ENCODE measurements at places on chromosomes 16 and 17.

DNA sequence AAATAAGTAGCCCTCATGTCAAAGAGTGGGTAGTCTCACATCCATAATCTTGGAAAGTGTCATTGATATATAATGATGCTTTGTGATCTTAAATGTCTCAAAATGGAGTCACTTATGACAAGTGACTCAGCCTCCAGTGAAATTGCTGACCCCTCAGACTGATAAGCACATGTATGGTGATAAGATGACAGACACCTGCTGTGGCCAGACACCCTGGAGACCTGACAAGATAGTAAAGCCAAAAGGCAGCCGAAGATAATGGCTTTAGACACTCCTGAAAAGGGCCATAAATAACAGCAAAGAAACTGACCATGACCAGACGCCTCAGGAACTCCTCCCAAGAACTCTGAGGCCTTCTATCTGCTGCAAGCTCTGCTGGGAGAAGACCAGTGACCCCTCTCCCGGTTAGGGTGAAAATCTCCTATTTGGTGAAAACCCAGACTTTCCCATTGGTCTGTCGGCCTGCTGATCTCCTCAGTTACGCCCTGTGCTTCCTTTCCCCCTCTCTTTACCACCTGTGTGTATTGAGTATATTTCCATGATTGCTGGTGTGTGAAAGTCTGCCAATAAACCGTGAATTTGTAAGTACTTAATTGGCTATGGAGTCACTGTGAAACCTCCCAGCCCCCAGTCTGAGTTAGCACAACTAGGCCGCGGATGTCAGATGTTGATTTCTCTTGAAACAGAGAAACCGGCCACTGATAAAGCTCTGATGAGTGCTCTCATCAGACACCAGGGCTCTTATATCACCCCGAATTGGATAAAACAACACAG is 226.7 kb upstream of the MYOCD start:
- DNase-seq, result no peak

- no peak for DNase-seq
Measured at GRCh38 chr16:89646906-89647305, 10.6 kb downstream of the CHMP1A start.

- DNase-seq, result no peak
Measured at GRCh38 chr16:89993971-89994370, 25.3 kb downstream of the DBNDD1 start.

DNA sequence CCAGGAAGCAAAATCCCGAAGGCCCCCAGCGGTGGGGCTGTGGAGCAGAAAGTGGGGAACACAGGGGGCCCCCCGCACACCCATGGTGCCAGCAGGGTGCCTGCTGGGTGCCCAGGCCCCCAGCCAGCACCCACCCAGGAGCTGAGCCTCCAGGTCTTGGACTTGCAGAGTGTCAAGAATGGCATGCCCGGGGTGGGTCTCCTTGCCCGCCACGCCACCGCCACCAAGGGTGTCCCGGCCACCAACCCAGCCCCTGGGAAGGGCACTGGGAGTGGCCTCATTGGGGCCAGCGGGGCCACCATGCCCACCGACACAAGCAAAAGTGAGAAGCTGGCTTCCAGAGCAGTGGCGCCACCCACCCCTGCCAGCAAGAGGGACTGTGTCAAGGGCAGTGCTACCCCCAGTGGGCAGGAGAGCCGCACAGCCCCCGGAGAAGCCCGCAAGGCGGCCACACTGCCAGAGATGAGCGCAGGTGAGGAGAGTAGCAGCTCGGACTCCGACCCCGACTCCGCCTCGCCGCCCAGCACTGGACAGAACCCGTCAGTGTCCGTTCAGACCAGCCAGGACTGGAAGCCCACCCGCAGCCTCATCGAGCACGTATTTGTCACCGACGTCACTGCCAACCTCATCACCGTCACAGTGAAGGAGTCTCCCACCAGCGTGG is 6.5 kb downstream of the CBX2 start:
- no peak for DNase-seq

GRCh38 chr17:41870627-41871026 is 5.4 kb upstream of the KLHL11 start:
- DNase-seq, result no peak

GRCh38 chr17:48910370-48910769 is 2.2 kb downstream of the UBE2Z start:
- DNase-seq, result no peak

DNA sequence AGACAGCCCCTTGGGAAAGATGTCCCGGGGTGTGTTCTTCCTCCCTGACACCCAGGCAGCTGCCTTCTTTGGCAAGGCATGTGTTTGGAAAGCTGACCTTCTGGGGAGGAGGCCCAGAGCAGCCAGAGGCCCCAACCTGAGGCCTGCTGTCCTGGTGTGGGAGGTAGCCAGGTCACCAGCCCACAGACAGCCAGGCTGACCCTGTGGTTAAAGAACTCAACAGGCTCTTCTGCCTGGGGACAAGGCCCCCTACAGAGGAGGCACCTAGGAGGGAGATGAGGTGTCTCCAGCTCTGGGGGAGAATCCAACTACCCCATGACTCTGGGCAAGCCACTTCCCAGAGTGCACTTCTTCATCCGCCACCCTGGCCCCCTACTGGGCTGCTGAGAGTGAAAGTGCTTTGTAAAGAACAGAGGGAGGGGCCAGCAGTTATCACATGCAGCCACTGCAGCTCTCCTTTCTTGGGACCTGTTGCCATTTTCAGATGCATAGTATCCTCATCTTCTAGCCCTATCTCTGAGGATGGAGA is 13.1 kb upstream of the SREBF1 start:
- DNase-seq, result no peak

- no peak for DNase-seq
Measured at GRCh38 chr17:76276461-76277299, 11.5 kb downstream of the UBALD2 start.

DNA sequence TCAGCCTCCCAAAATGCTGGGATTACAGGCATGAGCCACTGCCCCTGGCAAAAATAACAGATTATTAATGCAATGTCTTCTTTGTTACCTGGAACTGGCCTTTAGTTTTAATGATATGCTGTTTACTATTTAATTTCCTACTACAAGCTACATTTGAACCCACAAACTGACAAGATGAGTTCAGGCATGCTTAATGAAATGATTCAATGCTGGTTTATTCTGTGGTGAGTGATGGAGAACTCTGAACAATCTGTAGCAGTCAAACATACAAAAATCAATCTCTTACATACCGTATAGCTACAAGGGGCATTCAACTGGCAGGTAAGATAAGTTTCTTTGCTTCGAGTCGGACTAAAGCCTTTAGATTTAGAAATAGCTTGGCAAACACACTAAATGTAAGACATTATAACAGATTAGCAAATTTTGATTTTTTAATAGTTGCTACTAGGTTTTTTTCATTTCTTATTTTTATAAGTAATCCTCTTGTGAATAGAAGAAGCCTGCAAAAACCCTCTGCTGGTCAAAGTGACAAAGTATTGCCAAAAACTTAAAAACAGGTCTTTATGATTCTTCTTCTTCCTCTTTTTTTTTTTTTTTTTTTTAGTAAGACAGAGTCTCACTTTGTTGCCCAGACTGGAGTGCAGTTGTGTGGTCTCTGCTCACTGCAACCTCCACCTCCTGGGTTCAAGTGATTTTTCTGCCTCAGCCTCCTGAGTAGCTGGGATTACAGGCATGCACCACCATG is 138.5 kb downstream of the SSH2 start:
- no peak for DNase-seq

- no peak for DNase-seq
Measured at GRCh38 chr16:1958715-1959268, 546 bp upstream of the NDUFB10 start.

DNA sequence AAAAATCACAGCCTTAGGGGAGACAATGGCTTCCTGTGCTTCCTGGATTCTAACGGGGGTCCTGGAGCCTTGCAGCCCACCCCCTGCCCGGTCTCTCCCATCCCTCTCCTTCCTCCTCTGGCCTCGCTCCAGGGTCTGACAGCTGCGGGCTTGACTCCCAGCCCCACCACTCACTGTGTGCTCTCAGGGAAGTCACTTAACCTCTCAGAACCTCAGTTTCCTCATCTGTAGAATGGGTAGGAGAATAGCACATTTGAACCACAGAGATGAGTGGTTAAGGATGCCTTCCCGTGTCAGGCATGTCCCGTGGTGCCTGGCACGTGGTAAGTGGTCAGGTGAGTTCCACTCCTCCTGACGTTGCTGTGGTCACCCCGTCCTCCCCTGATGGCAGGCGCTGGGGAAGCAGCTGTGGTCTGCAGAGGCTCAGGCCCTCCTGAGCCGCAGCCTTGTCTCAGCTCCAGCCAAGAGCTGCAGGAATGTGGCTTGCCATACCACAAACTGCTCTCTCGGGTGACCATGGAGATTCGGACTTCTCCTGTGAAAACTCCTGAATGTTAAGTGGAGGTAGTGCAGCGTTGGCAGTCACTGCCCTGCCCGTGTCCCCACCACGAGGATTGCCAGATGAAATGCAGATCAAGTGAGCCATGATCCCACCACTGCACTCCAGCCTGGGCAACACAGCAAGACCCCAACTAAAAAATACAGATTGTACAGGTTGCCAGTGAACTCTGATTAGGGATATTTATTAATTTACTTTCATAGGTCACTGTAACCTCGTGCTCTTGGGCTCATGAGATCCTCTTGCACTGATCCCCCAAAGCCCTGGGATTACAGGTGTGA is 85.7 kb downstream of the NT5M start:
- DNase-seq, result no peak

DNA sequence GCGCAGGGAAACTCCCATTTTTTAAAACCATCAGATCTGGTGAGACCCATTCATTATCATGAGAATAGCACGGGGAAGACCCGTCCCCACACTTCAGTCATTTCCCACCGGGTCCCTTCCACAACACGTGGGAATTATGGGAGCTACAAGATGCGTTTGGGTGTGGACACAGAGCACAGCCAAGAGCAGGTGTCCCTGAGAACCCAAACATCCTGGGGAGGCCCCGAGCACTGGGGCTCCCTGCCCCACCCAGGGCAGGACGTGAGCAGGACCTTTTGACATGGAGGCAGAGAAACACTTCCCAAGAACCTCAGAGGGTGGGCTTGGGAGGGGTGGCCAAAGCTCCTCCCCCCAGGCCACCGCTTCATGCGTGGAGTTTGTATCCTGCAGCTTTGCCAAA is 89.9 kb upstream of the DNAH17 start:
- DNase-seq, result no peak

All from bone marrow (tissue), 2 donors.